GM19239 (cell line): ENCODE measurements at places on chromosomes 12 and 14.
A peak's percentile ranks its signal among the peaks of the same experiment; 100 is the strongest.

DNA sequence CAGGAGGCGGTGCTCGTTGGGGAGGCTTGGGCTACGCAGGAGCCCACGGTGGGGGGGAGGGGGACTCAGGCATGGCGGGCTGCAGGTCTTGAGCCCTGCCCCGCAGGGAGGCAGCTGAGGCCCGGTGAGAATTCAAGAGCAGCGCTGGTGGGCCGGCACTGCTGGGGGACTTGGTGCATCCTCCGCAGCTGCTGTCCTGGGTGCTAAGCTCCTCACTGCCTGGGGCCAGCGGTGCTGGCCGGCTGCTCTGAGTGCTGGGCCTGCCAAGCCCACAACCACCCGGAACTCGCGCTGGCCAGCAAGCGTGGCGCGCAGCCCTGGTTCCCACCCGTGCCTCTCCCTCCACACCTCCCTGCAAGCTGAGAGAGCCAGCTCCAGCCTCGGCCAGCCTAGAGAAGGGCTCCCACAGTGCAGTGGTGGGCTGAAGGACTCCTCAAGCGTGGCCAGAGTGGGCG lies 3.2 kb downstream of the METTL25 start:
- DNase-seq, result no peak

GRCh38 chr12:53677016-53677799 lies 1.3 kb upstream of the ATP5MC2 start:
- no peak for DNase-seq

- DNase-seq, result no peak
These were observed 8.1 kb downstream of the KRT18 start for GRCh38 chr12:52956987-52957386.

DNA sequence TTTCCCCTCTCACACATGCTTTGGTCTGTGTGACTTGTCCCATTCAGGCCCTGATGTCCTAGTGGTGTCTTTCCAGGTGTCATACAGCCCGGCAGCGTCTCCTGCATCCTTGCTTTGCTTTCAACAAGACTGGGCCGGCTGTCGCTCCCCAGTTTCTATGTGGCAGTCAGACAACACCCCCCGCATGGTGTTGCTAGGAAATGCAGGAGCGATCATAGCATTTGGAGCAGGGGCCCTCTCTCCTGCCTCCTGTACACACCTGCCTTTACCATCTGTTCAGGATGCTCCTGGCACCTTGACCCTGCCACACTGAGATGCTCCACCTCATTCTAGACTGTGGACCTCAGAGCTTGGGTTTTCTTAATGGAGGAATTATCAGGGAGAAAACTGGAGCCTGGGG lies 29.5 kb downstream of the CACNA1C start:
- DNase-seq, result no peak

DNA sequence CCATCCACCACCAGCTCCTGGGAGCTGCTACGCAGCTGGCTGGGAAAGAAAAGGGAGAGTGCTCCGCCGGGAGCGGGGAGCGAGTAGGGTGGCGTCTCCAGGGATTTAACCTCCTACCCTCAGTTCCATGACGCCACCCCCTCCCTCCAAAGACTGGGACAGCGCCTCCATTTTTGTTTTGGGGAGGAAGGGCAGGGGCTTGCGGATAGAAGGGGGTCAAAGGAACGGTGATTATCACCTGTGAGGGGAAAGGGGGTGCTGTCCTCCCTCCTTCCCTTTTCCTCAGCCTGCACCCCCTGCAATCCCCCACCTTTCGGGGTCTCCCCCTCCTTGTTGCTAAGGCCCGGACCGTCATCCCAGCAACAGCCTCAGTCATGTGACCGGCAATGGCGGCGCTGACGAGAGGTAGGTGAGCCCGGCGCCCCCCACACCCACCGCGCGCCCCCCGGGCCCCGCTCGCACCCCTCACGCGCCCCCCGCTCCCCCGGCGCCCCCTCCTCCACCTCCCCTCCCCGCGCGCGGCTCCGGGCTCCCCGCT lies at the start of gene DTX3:
Gene DTX3 (plus strand): TSS at position 371 of the 538 bp plus-strand sequence. CDS start 1,694 bp downstream, outside the sequence.
- DNase-seq, result no peak

DNA sequence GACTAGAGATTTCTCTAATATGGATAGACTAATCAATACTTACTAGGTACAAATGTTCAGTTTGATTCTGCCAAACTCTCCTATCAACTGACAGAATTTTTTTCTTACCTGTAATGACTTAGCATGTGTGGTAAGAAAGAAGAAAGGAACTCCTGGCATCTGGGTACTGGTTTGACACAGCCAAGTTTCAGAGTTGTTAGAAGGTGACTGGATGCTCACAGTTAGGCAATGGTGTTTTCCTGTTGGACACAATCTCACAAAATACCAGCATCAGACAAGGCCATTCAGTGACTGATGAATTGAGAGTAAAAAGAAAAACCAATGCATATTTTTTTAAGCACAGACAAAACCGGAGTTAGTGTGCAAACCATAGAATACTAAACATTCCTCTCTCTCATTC lies 4.2 kb downstream of the MUCL1 start:
- DNase-seq, result no peak

DNA sequence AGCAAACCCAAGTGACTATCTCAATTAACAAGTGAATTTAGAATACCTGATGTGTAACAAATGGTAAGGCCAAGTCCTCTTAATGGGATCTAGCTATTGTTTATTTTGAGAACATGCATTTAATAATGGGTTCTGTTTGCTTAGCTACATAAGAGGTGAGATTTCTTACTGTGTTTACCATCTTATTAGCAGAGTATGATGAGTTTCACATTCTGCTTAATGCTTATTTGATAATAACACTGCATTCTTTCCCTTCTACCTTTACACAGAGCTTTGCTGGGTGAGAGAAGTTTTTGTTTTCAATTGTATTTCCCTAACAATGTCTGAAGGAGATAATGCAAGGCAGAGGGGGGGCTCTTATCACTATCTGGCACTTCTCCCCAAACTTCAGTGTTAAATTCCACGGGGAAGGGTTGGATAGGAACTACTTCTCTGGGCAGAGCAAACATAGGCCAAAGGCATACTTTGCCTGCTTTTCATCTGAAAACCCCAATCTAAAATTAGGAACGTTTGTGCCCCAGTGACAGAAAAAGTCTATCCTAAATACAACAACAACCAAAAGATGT lies 129.0 kb upstream of the ATXN7L3B start:
- no peak for DNase-seq

DNA sequence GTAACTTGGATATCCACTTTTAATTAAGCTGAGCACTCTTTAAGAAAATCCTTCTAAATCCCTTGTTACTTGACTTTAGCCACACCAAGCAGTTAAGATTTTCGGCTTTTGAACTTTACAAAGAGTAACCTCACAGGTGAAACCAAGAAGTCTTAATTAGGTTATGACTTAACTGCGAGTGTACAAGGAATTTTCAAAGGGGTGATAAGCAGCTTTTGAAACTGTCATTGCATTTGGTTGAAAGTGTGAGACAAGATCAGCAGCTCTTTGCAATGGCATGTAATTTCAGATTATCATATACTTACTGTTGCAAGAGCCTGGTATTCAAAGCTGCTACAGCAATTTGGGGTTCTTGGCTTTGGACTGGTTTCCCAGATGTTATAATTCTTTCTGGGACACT lies 137.5 kb downstream of the TMEM117 start:
- no peak for DNase-seq

DNA sequence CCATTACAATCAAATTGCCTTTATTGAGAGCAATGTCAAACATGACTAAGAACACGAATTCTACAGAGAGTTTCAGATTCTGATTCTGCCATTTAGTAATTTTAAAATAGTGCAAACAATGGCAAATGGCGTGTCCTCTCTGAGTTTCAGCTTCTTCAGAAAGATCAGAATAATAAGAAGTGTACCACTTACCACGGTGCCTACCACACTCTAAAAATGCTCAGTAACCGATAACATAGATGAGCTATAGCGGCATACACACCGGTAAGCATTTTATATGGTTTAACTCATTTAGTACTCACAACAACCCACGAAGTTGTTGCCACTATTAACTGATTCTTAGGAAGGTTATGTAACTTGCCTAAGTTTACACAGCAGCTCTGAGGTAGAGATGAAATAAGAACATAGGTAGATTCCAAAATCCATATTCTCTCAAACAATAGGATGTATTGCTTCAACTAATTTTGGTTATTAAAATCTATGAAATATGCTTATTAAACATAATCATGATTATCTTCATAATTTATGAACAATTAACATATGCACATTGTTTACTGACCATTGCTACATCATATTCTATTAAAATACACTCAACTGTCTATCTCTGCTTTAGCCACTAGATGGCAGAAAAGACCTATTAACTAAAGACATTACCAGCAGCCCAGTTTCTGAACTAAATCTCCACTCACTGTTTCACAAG lies 38.3 kb downstream of the SLC6A15 start:
- DNase-seq, result peak; percentile 1

- no peak for DNase-seq
These were observed 97.9 kb upstream of the USP44 start for GRCh38 chr12:95648990-95649791.

DNA sequence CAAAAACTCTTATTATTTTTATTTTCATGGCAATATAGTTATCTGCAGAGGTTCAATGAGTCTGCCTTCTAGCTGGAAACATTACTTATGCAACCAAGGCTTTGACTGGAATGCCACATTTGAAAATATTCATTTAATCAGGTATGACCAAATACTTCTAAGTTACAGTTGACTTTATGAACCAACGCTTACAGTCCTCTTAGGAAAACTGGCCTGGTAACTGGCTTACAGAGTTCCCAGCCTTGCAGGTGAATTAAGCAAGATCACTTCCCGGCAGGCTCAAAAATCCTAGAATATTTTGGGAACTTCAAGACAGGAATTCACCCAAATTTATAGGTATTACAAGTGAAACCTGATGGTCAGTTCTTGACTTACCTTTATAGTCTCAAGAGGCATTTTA lies 12.3 kb downstream of the LRP6 start:
- DNase-seq, result no peak

DNA sequence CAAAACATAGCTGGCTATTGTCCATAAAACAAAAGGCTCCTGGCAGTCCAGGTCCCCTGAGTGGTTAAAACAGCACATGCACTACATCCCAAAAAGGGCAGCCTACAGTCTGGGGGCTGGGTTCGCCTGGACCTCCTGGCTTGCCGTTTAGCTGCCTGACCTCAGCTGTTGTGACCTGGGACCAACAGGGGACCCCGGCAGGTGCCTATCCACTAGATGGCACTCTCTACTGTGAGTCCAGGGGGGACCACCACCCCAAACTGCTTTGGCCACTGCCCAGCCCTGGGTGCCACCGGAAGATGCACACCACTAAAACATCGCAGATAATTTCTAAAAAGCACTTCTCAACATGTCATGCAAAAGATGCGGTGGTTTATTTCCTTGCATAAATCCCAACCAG lies 2.9 kb upstream of the RTL1 start:
- DNase-seq, result no peak

DNA sequence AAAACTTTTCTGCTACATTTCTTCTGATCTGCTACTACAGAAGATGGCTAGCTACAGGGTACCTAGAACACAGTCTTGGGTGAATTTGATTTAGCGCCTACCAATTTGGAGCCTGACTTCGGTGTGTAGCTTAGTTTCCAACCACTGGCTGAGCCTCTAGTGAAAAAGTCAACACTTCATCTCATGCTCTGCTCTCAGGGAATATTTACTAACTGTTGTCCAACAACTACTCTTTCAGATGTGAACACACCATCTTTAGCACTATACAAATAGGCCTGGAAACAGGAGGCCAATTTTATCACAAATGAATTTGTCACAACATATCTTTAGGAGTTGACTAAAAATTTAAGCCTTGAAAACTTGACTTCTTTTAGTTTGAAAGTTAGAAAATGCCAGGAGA lies 167.9 kb downstream of the NELL2 start:
- no peak for DNase-seq

DNA sequence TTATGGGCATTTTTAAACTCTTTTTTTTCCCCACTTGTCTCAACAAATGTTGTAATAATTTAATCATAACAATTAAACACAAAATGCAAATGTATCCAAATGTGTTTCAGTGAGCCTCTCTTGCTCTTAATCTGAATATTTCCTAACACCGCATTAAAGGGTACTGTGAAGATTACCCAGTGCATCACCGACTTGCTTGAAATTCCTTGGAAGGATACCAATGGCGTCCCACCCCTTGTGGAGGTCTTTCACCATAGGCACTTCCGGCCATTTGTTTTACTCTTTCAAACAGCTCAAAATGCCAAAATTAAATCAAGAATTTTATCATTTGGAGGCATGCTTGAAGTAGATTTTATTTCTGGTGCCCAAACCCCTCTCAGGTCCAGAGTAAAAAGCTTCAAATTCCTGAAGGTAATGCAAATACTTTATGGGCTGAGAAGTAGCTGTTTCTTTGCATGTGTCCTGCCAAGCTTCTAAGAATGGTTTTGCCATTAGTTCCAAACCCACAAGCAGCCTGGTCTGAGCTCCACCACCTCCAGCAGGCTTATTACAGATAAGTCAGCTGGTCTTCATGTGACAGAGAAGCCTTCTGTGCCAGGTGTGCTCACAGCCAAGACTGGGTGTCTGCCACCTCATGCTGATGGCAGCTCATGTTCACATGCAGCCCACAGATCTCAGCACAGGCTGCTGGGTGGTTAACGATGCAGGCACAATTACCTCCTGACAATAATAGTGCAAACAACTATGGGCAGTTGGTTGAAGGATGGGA lies 16.4 kb upstream of the NUDT4 start:
- DNase-seq, result no peak

- DNase-seq, result no peak
These were observed 24.1 kb downstream of the FGD6 start for GRCh38 chr12:95193139-95193538.

DNA sequence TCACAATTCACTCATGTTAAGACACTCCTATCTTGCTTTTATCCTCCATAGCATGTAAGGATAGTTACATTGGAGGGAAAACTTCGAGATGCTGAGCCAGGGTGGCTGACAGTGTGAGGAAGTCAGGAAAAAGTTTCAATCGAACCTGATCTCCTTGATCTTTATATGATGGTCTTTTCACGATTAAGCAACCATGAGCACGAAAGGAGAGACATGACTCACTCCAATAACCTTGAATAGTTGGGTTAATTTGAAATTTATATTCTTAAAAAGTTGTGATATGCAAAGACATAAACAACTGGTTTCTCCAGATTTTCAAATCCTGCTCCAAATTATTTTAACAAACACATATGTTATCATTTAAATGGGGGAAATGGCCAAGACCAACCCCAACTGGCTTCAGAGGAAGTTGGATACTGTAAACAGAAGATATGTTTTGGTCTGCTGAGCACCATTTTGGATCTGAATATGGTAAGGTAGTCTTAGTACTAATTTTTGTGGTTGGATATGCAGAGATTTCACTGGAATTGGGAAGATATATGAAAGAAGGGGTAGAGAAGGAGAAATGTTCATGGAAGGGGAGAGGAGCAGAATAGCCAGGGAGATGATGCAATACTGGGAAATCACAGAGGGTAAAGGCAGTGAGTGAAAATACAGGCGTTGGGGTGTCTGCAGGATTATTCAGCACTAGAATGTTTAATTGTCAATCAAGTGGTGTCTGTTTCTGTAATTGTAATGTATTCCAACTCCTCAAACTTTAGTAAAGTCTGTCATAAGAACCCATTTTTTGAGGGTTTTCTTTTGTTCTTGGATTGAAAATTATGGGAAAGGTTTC lies 185.2 kb upstream of the SLC38A2 start:
- no peak for DNase-seq

DNA sequence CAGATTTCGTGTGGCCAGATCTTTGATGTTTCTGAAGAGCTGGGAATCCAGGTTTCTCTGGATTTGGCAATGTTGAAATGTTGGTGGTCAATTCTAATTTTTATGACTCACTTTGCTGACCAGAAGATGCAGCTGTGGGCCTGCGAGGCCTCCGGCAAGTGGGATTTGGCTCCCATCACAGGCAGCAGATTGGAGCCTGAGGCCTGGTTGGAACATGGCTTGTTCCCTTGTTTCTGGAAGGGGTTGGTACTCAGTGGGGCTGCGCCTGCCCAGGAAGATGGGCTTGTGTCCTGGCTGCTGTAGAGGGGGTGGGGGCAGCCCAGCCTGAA lies 23.1 kb downstream of the FBRSL1 start:
- no peak for DNase-seq
